ENCODE measurements at places on chromosomes 2 and 18.

DNA sequence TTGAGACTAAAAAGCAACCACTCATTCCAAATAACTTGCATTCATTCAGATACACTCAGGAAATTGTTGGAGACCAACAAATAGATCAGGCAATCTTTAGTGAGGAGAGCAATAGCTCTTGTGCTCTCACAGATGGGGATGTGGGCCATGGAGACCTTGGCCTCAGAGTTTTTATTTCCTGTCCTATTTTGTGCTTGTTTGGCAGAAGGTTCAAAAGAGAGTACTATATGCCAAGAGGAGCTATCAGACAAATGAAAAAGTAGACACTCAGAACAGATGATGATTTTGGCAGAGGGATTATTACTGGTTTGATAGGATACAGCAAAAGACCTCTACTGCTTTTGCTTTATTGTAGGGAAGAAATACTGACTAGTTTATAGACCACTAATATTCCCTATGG, 230.2 kb downstream of the KCNE4 start:
- no peak for DNase-seq

DNA sequence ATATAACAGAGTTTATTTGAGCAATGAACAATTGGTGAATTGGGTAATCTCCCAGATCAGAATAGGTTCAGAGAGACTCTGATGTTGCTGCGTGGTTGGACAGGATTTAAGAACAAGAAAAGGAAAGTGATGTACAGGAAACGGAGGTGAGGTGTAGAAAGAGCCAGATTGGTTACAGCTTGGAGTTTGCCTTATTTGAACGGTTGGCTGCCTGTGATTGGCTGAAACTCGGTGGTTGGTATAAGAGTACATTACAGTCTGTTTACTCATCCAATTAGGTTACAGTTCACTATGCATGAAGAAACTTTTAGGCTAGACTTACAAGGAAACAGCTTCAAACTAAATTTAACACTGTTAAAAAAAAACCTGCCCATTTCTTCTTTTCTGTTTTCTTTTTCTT, 68.0 kb upstream of the CABLES1 start:
- no peak for DNase-seq

GRCh38 chr2:53490659-53491058, 276.9 kb upstream of the CHAC2 start:
- DNase-seq, result no peak

DNA sequence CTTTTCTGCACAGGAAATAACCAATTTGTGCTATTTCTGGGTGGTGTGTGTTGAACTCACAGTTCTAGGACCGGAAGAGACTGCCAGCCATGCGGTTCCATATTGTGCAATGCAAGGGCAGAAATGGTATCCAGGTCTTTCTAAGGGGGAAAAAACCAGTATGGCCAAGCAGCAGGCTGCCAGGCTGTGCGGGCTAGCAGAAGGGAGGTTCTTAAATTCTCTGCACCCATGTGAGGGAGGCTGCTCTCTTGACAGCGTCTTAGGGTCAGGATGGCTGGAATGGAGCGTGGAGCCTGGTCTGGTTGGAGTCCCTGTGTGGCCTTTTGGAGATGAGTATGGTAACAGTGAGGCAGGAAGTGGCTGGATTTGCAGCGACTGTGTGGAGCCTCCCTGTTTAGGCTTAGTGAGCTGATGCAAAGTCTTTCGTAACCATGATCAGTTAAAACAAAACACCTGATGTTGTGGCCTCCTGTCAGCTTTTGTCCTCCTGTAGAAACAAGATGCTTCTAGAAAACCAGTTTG, 52.6 kb downstream of the NCK2 start:
- no peak for DNase-seq

DNA sequence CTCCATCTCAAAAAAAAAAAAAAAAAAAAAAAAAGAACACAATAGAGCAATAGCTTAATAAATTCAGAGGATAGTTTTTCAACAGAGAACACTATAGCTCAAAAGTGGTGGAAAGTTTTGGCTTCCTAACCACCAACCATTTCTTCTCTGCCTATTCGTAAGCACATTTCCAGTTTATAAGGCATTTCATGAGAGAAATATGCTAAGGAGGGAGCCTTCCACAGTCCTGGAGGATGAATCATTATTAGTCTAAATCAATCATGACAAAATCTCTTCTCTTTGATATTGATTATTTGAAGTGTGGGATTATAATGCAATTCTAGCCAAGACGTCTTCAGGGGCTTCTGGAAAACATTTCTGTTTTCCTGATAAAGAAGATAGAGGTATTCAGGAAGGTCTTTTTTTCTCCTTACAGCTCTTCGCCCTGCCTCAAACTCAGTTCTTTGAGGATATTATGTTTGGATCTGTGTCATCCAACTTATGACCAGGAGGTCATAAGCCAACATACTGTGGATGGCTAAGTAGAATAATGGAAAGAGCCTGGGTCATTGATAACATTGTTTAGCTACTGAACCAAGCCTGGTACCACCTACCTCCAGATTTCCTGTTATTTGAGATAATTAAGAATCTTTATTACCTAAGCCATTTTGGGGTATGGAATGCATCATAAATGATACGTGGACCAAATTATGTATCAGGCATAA, 207.3 kb downstream of the TRIB2 start:
- no peak for DNase-seq

DNA sequence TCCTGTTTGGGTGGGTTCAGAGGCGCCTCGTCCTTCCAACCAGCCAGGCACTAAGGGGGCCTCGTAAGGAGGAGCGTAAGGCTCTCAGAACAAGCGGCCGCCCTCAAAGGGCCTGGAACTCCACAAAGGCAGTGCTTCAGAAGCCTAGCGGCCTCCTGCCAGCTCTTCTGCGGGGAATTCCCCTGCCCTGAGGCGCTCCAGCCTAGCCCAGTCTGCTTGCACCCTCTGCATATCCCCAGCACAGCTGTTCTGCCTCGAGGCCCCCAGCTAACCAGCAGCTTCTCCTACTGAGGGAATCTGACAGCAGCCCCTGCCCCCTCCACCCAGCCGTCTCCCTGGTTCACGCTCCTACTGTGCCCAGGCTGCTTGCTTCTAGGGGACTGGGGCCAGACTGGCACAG, 265.9 kb downstream of the TFCP2L1 start:
- DNase-seq, result no peak

All from stimulated activated CD8-positive, alpha-beta memory T cell treated with anti-CD3 and anti-CD28 coated beads, Interleukin-15, amount 100 ng/mL, for 48 hours (primary cell).